ENCODE measurements at places on chromosomes 3 and 15.

DNA sequence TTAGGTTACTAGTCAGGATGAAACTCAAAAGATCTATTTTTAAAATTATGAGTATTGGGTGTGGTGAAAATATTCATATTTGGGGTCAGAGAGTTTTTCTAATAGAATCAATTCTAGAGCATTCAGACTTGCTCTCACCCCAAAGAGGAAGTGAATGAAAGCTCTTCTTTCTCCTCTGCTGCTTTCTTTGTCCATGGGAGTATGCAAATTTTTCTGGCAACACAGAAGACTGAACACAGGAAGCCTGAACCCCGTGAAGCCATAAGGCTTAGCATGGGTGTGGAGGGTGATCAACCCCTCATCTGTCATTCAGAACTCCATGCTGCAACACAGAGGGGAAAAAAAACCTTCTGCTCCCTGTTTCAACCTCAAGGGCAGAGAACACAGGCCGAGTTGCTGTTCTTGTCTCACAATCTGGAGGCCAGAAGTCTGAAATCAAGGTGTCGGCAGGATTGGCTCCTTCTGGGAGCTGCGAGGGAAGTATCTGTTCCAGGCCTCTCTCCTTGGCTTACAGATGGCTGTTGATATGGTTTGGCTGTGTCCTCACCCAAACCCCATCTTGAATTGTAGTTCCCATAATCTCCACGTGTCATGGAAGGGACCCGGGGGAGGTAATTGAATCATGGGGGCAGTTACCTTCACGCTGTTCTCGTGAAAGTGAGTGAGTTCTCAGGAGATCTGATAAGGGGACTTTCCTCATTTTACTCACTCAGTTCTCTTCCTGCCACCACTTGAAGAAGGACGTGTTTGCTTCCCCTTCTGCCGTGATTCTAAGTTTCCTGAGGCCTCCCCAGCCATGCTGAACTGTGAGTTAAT, 33.7 kb upstream of the CD47 start:
- peaks cover 73% of the 10 kb centered on the region for H3K4me1 ChIP-seq
- no peaks in the 10 kb centered on the region for H3K36me3 ChIP-seq
- DNase-seq = peak; percentile 47

DNA sequence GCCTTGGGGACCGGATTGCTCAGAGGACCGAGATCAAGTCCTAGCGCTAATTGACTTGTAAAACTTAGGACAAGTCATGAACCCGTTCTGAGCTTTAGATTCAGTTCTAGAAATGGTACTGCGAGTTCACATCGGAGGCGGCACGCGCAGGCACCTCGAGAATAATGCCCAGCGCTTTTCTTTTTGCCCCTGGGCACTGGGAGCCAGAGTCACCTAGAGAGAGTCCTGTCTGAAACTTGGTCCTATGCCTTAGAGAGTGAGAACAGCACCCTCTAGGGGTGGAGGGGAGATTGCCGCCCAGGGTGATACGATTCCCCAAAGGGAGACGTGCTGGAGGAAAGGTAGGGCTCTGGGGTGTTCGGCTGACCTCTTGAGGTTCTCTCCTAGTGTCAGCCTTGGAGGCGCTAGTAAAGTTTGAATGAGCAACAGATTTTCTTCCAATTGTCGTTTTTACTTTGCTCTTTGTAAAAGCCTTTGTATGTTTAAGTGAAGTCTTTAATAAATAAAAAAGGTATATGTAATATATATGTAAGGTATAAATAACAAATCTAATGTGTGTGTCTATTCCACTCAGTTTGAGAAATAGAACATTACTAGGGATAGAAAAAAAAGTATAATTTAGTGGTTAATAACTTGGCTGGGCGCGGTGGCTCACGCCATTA, 826 bp downstream of the EEF1AKMT4 start:
- peak overlapping the region; percentile 41 for H3K27ac ChIP-seq
- peak overlapping the region; percentile 94 for H3K4me3 ChIP-seq
- peaks cover 10% of the 10 kb centered on the region for H3K4me1 ChIP-seq
- peak; percentile 85 for DNase-seq
- H3K36me3 ChIP-seq = peaks cover 2% of the 10 kb centered on the region

- H3K4me1 ChIP-seq = peaks cover 38% of the 10 kb centered on the region
- H3K27ac ChIP-seq = no peak overlapping the region
- H3K27me3 ChIP-seq = no peaks in the 10 kb centered on the region
- H3K36me3 ChIP-seq = no peaks in the 10 kb centered on the region
- no peak for DNase-seq
These were observed 470.2 kb upstream of the PROK2 start for GRCh38 chr3:72255191-72255590.

- no peaks in the 10 kb centered on the region for H3K27me3 ChIP-seq
- no peaks in the 10 kb centered on the region for H3K4me1 ChIP-seq
- H3K36me3 ChIP-seq = no peaks in the 10 kb centered on the region
These were observed 59.4 kb downstream of the PEX5L start for GRCh38 chr3:179977356-179977755.

GRCh38 chr3:129336093-129336706, 57.5 kb downstream of the HMCES start:
- no peaks in the 10 kb centered on the region for H3K4me1 ChIP-seq
- no peaks in the 10 kb centered on the region for H3K36me3 ChIP-seq
- no peaks in the 10 kb centered on the region for H3K27me3 ChIP-seq
- no peak overlapping the region for H3K4me3 ChIP-seq
- no peak overlapping the region for H3K27ac ChIP-seq
- no peak for DNase-seq

GRCh38 chr3:28039234-28039633, 202.2 kb upstream of the CMC1 start:
- no peaks in the 10 kb centered on the region for H3K4me1 ChIP-seq
- DNase-seq = no peak
- no peak overlapping the region for H3K27ac ChIP-seq
- H3K27me3 ChIP-seq = no peaks in the 10 kb centered on the region

DNA sequence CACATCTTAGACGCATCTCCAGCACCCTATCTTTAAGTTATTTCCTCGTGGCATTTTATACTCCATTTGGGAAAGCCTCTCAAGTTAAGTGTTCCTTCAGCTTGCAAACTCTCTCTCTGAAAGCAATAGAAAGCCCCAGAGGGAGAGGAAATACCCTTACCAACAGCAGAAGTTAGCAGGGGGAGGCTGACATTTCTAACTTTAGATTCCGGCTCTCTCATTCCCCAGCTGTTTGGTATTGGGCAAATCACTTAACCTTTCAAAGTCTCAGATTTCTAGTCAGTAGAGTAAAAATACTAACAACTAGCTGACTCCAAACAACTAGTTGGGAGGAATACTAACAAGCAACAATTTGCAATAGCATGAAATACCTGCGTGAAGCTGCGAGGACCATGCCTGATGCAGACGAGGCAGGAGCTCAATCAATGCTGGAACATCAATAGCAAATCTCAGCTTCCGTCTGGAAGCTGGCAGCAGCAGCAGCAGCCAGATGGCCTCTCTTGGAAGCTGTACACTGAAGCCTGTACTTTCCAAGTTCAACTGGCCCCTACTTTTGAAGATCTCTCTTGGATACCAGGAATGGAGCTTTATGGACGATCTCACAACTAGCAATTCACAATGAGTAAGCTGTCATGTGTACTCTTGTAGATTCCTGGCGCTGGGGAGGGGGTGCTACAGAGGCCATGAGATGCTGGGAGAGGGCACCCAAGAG, 47.8 kb downstream of the THBS1 start:
- H3K4me1 ChIP-seq = peaks cover 75% of the 10 kb centered on the region
- no peak for DNase-seq
- no peaks in the 10 kb centered on the region for H3K36me3 ChIP-seq
- H3K27me3 ChIP-seq = no peaks in the 10 kb centered on the region

DNA sequence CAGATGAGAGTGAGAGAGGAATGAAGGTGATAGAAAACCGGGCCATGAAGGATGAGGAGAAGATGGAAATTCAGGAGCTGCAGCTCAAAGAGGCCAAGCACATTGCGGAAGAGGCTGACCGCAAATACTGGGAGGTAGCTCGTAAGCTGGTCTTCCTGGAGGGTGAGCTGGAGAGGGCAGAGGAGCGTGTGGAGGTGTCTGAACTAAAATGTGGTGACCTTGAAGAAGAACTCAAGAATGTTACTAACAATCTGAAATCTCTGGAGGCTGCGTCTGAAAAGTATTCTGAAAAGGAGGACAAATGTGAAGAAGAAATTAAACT, 88.9 kb downstream of the EOMES start:
- peak overlapping the region; percentile 78 for H3K27ac ChIP-seq
- peaks cover 8% of the 10 kb centered on the region for H3K4me1 ChIP-seq
- H3K4me3 ChIP-seq = peak overlapping the region; percentile 74
- DNase-seq = no peak

DNA sequence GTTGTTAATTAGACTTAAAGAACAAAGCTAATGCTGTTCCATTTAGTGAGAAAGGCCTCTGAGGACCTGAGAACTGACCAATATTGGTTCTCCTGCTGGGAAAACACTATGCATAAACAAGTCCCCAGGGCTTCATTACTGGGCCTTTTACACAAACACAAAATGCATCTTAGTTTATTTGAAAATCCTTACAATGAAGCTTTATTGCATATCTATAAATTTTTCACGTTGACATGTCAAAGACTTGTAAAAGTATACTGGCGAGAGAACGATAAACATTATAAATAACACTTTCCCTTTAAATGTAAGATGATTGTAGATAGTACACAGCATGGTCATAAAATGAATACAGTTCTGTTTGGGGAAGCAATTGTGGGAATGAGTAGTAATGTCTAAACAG, 151.7 kb downstream of the ROBO2 start:
- no peaks in the 10 kb centered on the region for H3K4me1 ChIP-seq
- no peaks in the 10 kb centered on the region for H3K27me3 ChIP-seq
- no peak overlapping the region for H3K27ac ChIP-seq
- no peak overlapping the region for H3K4me3 ChIP-seq

GRCh38 chr15:56732135-56732885, 999 bp downstream of the ZNF280D start:
- H3K27ac ChIP-seq = peak overlapping the region; percentile 82
- H3K4me1 ChIP-seq = peaks cover 27% of the 10 kb centered on the region
- no peaks in the 10 kb centered on the region for H3K36me3 ChIP-seq
- peak overlapping the region; percentile 81 for H3K4me3 ChIP-seq
- no peak for DNase-seq
- H3K27me3 ChIP-seq = no peaks in the 10 kb centered on the region

GRCh38 chr3:19384868-19385267, 236.6 kb downstream of the KCNH8 start:
- no peaks in the 10 kb centered on the region for H3K36me3 ChIP-seq
- no peaks in the 10 kb centered on the region for H3K27me3 ChIP-seq
- no peak overlapping the region for H3K27ac ChIP-seq
- H3K4me3 ChIP-seq = no peak overlapping the region

- no peaks in the 10 kb centered on the region for H3K27me3 ChIP-seq
- peak; percentile 11 for DNase-seq
- peak overlapping the region; percentile 7 for H3K4me3 ChIP-seq
- no peaks in the 10 kb centered on the region for H3K36me3 ChIP-seq
- H3K4me1 ChIP-seq = no peaks in the 10 kb centered on the region
These were observed 187.1 kb downstream of the PDE8A start for GRCh38 chr15:85168642-85169173.

DNA sequence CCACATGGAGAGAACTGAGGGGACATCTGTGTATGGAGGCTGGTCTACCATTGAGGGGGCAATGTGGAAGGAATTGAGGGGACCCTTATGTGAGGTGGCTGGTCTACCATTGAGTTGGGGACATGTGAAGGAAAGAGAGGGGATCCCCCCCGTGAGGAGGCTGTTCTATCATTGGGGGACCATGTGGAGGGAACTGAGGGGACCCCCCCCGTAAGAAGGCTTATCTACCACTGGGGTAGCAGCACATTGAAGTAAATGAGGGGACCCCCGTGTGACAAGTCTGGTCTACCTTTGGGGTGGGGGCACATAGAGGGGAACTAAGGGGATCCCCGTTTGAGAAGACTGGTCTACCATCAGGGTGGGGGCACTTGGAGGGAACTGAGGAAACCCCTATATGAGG, 158.0 kb downstream of the FBLN2 start:
- H3K27me3 ChIP-seq = no peaks in the 10 kb centered on the region
- peak; percentile 19 for DNase-seq
- no peaks in the 10 kb centered on the region for H3K36me3 ChIP-seq
- no peak overlapping the region for H3K4me3 ChIP-seq
- H3K27ac ChIP-seq = no peak overlapping the region

GRCh38 chr3:71303627-71304200, 279.8 kb downstream of the FOXP1 start:
- H3K4me1 ChIP-seq = peaks cover 56% of the 10 kb centered on the region
- H3K27me3 ChIP-seq = no peaks in the 10 kb centered on the region
- no peak for DNase-seq
- H3K36me3 ChIP-seq = no peaks in the 10 kb centered on the region
- peak overlapping the region; percentile 46 for H3K4me3 ChIP-seq
- H3K27ac ChIP-seq = no peak overlapping the region

DNA sequence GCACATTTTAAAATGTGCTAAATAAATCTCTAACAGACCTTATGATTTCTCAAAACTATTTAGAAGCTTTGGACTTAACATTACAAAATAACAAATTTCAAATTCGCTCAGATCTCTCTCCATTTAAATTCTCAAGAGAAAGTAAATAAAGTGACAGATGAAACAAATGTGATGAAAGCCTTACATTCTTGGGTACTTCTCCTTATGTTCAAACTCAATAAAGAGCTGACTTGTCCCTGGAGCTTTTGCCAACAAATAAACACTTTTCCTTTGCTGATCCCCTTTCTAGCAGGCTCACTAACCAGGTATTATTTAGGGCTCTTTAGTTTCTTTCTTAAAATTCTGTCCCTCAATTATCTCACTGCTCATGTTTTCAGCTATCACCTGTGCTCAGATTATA, 259.1 kb upstream of the ARPP21 start:
- no peaks in the 10 kb centered on the region for H3K27me3 ChIP-seq
- no peaks in the 10 kb centered on the region for H3K4me1 ChIP-seq
- H3K27ac ChIP-seq = no peak overlapping the region
- H3K36me3 ChIP-seq = no peaks in the 10 kb centered on the region
- no peak overlapping the region for H3K4me3 ChIP-seq

DNA sequence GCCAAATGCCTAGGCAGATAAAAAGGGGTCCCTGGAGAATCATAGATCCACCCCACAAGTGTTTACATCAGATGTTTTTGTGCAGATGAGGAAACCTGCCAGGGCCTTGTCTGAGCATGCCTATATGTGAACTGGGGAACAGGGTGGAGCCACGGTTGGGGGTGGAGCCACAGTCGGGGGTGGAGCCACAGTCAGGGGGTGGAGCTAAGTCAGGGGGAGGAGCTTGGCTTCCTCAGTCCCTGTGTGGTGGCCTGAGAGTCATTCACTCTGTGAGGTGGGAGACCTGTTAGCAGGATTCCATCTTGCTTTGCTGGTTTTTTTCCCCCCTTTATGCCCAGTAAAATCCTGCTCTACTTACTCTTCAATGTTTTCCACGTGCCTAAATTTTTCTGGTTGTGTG, 57.8 kb upstream of the TGFBR2 start:
- no peaks in the 10 kb centered on the region for H3K36me3 ChIP-seq
- no peak overlapping the region for H3K4me3 ChIP-seq
- no peak overlapping the region for H3K27ac ChIP-seq
- DNase-seq = peak; percentile 1

GRCh38 chr3:105513042-105513441, 146.3 kb downstream of the ALCAM start:
- no peak overlapping the region for H3K4me3 ChIP-seq
- no peaks in the 10 kb centered on the region for H3K27me3 ChIP-seq
- no peaks in the 10 kb centered on the region for H3K4me1 ChIP-seq
- no peak overlapping the region for H3K27ac ChIP-seq
- no peaks in the 10 kb centered on the region for H3K36me3 ChIP-seq
- no peak for DNase-seq

Data from CD8-positive, alpha-beta memory T cell (primary cell).